ENCODE measurements at places on chromosomes 16 and 17.

DNA sequence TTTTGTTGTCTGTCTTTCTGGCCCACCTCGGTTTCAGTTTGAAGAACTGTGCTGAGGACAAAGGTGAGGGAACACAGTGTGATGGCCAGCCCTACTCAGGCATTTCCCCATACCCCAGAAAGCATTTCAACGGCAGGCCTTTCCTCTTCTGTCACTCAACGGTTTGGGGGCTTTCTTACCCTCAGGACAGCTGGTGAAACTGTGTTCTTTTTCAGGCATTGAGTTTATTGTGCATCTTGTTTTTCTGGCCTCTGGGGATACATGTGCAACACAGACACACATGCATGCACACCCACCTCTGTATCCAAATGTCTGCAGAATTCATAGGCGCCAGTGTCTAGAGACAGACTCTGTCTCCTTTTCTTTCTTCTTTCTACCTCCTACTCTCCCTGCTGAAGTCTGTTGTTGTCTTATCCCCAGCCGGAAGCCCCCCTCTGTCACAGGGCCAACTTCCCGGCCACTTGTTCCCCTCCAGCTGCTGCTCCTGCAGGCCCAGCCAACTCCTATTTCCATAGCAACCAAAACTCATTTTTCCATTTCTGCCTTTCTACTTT lies 17.0 kb downstream of the CHD9 start:
- no peak for DNase-seq

- no peak for DNase-seq
These were observed 13.5 kb downstream of the SPATA32 start for GRCh38 chr17:45248132-45248957.

DNA sequence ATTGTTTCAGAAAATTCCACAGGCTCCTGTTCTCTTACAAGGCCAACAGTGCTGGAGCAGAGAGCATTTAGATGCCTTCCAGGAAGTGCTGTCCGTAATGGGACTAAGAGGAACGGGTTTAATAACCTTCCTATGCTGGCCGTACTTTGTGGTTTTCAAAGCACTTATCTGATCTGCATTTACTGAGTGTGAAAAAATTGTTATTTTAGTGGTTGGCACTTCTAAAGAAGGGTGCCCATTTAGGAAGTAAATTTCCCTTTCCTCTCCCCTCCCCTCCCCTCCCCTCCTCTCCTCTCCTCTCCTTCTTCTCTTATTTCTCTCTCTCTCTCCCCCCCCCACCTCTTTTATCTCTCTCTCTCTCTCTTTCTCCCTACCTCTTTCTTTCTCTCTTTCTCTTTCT lies 72.0 kb upstream of the DNAJA2 start:
- DNase-seq: no peak

DNA sequence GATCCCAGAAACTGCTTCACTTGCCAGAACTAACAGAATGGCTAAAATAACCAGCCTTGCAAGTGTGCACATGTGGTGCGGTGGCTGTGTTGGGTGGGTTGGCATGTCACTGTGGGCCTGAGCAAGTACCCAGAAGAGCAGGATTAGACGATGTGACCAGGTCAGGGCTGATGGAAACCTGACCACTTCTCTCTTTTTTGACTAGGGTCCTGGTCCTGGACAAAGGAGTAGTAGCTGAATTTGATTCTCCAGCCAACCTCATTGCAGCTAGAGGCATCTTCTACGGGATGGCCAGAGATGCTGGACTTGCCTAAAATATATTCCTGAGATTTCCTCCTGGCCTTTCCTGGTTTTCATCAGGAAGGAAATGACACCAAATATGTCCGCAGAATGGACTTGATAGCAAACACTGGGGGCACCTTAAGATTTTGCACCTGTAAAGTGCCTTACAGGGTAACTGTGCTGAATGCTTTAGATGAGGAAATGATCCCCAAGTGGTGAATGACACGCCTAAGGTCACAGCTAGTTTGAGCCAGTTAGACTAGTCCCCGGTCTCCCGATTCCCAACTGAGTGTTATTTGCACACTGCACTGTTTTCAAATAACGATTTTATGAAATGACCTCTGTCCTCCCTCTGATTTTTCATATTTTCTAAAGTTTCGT lies 16.7 kb downstream of the ANKRD40 start:
- no peak for DNase-seq

GRCh38 chr17:59607817-59608403 lies 11.8 kb upstream of the CLTC start:
- no peak for DNase-seq

DNA sequence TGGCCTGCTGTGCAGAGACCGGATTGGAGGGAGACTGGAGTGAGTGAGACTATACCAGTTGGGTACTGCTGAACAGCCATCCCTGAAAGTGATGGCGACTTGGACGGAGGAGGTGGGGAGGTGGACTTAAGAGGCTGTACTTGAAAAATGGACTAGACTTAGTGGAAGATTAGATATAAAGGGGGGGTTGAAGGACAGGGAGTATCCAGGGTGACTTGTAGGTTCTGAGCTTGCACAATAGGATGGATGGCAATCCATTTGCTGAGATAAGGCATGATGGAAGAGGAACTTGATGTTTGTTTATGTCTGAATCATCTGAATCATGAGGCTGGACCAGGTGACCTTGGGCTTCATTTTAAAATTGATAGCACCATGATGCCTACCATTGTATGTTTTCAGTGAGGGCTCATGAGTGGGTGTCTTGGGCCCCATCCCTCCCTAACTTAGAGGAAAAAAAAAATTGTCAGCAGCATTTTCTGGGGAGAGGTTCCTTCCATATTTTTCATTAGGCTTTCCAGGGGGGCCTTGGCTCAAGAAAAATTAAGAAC lies 41.2 kb downstream of the PRKCA start:
- no peak for DNase-seq

- DNase-seq: no peak
These were observed 1.6 kb upstream of the GLP2R start for GRCh38 chr17:9824094-9824493.

Data from chondrocyte (in vitro differentiated cells).